ENCODE measurements at places on chromosomes 12 and 14.
A peak's percentile ranks its signal among the peaks of the same experiment; 100 is the strongest.

- no peak for DNase-seq
Measured at GRCh38 chr14:51012055-51012454, 67.8 kb upstream of the PYGL start.

GRCh38 chr12:45773747-45774146 is 44.2 kb downstream of the ARID2 start:
- DNase-seq, result no peak

DNA sequence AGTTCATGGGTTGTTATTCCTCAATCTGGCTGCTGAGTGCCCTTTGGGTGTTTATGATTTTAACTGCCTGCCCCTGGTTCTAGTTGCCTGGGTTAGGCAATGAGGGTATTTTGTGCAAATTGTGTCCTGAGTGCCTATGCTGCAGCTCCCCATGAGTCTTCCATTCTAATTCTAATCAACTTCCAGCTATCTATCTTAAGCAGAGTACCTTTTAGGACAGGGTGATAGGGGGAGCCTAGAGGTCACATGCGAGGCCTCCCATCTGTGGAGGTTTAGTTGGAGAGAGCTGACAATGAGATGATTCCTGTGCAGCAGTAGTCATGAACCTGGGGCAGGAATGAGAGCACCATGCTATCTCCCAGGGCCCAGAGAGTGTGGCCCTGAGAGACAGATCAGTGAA is 225.9 kb upstream of the PLEKHG7 start:
- no peak for DNase-seq

- DNase-seq, result no peak
Measured at GRCh38 chr12:10171973-10172728, at the start of gene OLR1. Gene OLR1, minus strand, starts transcription at chr12:10172132. Its CDS starts 55 bp downstream, at chr12:10172077.

- no peak for DNase-seq
Measured at GRCh38 chr12:53973236-53974042, 513 bp downstream of the HOXC11 start.

- no peak for DNase-seq
Measured at GRCh38 chr12:132121283-132121682, 22.8 kb downstream of the DDX51 start.

- no peak for DNase-seq
Measured at GRCh38 chr14:44912041-44912869, 49.5 kb downstream of the KLHL28 start.

GRCh38 chr12:114679452-114679875 is 4.5 kb downstream of the TBX3 start:
- no peak for DNase-seq

- DNase-seq, result no peak
Measured at GRCh38 chr14:74179856-74180255, 59.4 kb upstream of the VSX2 start.

GRCh38 chr12:29782871-29783772 is 620 bp downstream of the TMTC1 start:
- DNase-seq, result no peak

DNA sequence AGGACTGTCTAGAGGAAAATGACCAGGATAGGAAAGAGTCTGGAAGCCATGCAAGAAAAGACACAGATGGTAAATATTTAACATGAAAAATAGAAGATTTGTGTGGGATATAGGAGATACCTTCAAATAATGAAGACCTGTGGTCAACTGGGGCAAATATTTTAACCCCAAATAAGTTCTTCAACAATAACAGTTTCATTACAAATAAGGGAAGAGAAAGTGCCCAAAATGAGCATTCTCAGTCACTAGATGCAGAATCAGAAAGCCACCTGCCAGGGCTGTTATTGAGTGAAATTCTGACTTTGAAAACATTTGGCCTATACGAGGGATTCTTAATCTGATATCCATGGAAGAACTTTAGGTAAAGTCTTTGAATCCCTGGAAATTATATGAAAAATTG is 231.2 kb upstream of the PLEKHG7 start:
- no peak for DNase-seq

- no peak for DNase-seq
Measured at GRCh38 chr12:56999456-56999855, 6.9 kb downstream of the ZBTB39 start.

GRCh38 chr14:101029668-101030290 is 126.3 kb upstream of the RTL1 start:
- no peak for DNase-seq

DNA sequence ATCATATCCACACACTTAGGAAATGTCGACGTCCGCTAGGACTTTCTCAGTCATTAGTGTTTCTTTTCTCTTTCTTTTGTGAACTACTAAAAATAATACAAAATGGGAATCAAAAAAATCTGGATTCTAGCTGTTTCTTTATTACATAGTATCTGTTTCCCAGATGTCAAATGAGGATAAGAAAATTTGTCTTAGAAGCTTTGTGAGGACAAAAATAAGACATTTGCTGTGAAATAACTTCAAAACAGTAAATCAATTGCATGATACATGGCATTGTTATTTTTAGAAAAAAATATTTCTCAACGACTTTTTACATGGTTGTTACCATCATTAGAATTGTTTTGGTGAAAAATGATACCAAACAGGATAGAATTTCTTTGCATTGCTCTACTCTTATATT is 71.4 kb upstream of the IFNG-AS1 start:
- DNase-seq, result no peak

DNA sequence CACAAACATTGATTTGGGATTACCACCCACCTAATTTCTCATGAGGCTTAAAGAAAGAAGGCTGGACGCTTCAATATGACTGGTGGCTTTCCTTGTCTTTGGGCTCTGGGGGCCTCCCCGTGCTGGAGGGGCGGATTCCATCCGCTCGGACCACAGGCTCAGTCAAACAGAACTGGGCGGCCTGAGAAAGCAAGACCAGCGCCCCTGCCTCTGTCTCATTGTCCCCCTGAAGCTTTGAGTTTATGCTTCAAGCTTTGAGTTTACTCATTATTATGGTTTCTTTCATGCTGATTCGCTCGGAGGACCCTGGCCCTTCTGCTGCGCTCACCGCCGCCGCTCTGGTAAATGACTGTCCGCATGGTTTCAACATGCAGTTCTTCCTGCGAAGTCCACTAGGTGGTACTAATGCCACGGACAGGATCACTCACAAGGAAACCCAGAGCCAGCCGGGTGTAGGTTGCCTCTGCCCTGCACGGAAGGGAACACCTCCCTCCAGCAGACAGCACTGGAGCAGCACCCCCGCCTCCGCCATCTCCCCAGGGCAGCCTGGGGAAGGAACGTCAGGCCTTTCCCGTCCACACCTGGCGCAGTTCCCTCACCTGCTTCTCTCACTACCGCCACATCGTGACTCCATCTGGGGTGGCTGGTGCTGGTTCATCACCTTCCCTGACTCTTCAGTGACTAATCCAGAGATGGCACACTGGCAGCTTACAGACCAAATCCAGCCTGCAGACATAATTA is 13.2 kb upstream of the TIGAR start:
- DNase-seq, result peak; percentile 68

DNA sequence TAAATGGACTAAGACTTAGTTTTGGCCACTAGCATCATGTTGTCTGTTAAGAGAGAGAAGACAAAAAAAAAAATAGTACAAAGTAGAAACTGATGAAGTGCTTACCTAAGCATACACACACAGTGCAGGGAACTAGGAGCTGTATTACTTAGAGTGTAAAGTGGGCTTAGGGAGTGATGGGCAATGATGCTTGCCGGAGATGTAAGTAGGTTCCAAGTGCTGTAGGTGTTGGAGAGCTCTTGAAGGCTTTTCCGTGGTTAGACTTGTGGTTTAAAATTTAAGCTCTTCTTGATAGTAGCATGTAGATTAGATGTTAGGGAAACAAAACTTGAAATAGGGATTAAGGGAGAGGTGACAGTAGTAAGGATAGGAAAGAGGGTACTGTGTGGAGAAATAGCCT is 34.7 kb downstream of the MIA2 start:
- DNase-seq, result no peak

DNA sequence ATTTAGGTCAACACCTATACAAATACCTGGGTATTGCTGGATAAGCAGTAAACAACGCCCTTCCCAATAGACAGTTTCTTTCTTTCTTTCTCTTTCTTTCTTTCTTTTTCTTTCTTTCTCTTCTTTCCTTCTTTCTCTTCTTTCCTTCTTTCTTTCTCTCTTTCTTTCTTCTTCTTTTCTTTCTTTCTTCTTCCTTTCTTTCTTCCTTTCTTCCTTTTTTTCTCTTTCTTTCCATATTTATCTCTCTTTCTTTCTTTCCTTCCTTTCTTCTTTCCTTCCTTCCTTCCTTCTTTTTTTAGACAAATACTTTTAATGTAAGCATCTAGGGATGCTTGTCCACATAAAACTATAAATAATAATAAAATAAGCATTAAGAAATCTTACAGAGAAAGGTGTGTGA is 123.2 kb downstream of the KCNK10 start:
- no peak for DNase-seq

Data from LoVo (cell line).